ENCODE measurements at places on chromosomes 11 and 22. TPM values are rescaled to one million over a fixed set of nuclear protein-coding genes. Genes with fewer than 3 reads are reported as not detected.

Gene KRTAP5-7
- 0.33 TPM for total RNA-seq

Gene PRG3
- not detected for total RNA-seq

Gene SELENOM
- 97.9 TPM for total RNA-seq

Gene SEPTIN5
- 18.4 TPM for total RNA-seq

Gene RASSF10
- total RNA-seq = not detected

Gene DGAT2
- 0.16 TPM for total RNA-seq

Gene OR51B2
- not detected for total RNA-seq

Gene DRICH1
- total RNA-seq = not detected

DNA sequence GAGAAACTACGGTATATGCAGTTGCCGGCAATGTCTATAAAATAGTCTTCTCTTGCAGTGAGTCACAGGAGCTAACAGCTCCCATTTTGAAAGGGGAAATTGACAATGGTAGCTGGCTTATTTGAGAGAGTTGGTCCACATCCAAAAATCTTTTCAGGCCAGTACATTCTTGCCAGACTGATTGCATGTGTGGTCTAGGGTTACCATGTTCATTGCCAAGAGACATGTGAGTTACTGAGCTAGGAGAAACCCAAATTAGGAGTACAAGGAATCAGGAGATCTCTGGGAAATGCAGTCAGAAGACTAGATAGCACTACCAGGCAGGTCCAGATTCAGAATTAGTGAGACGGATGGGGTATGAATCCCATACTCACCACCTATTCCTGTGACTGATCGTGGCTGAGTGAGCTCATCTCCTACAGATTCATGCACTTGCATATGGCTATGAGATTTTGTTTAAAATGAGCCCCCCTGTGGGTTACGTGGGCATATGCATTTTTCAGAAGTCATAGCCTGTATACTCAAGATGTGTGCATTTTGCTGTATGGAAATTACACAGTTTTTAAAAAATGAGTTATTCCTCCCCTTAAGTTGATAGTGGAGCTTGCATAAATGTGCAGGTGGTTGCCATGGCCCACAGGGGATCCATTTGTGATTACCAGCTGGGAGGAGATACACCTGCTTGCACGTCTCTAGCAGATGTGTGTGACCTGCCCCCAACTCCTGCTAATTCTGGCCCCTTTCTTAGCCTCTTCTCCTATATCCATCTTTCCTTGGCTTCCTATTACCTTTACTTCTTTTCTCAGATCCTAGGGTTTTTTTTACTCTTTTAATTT lies 102.7 kb downstream of the COMMD9 start:
- peak; percentile 94 for DNase-seq

GRCh38 chr22:32158712-32159533 lies at the start of gene C22orf42:
Gene C22orf42, minus strand, starts transcription at chr22:32159303. Its CDS starts 88 bp downstream, at chr22:32159215.
- DNase-seq = no peak

DNA sequence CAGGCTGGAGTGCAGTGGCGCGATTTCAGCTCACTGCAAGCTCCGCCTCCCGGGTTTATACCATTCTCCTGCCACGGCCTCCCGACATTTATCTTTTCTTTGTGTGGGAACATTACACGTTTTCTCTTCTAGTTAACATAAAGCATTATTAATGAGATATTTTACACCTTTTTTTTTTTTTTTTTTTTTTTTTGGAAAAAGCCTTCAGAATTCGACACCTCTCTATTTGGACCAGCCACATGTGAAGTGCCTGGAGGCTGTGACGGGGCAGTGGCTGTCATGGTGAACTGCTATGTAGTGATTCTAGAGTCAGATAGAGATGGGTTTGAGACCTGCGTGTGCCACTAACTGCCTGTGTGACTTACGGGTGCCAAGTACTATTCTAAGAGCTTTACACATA lies 64.3 kb downstream of the SMIM38 start:
- no peak for DNase-seq

GRCh38 chr11:18485913-18486528 lies 30.4 kb downstream of the LDHAL6A start:
- DNase-seq = no peak

GRCh38 chr22:37520776-37521191 lies 1.6 kb upstream of the CARD10 start:
- no peak for DNase-seq

DNA sequence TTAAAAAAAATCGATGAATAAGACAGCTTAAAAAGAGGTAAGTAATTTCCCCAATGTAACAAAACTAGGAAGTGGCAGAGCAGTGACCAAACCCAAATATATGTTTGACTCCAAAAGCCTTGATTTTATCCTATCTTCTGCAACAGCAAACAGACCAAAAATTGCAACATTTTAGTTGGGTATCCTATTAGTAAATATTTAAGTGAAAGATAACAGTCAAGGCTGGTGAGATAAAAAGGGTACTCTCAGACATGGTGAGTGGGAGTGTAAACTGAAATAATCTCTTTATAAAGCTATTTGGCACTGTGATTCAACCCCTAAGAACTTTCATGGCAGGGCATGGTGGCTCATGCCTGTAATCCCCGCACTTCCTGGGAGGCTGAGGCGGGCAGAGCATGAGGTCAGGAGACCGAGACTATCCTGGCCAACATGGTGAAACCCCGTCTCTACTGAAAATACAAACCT lies 1.9 kb upstream of the RDX start:
- no peak for DNase-seq

DNA sequence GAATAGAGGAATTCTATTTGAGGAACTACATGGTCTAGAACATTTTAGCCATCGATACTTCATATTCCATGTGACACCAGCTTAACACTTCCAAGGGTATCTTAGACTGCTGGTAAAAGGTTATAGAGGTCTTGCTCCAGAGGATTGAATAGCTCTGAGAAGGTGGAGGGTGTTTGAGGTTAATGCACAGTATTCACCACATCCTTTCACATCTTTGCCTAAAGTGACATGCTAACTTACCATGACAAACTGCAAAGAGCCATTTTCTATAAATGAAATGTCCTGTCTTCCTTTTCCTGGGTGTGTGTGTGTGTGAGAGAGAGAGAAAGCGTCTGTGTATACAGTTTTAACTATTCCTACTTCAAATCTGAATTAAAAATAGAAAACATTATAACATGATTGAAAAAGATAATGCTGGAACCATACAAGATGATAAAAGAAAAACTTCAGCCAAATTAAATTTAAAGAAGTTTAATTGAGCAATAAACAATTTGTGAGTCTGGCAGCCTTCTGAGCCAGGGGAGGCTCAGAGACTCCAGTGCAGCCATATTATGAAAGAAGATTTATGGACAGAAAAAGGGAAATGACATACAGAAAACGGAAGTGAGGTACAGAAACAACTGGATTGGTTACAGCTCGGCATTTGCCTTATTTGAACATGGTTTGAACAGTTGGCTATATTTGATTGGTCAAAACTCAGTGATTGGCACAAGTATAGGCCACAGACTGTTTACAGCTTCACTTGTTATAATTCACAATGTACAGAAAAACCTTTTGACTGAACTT lies 320.9 kb upstream of the CCDC179 start:
- DNase-seq = no peak

DNA sequence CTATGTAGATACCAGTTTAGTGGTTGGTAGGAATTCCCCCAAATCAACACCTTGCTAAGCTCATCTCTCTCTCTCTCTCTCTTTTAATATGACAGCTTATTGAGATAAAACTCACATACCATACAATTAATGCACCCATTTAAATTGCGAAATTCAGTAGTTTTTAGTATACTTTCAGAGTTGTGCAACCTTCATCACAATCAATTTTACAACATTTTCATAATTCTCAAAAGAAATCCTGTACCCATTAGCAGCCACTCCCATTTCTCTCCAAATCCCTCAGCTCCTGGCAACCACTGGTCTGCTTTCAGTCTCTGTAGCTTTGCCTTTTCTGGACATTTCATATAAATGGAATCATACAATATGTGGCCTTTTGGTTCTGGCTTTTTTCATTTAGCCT lies 13.3 kb downstream of the NNMT start:
- DNase-seq = peak; percentile 68

DNA sequence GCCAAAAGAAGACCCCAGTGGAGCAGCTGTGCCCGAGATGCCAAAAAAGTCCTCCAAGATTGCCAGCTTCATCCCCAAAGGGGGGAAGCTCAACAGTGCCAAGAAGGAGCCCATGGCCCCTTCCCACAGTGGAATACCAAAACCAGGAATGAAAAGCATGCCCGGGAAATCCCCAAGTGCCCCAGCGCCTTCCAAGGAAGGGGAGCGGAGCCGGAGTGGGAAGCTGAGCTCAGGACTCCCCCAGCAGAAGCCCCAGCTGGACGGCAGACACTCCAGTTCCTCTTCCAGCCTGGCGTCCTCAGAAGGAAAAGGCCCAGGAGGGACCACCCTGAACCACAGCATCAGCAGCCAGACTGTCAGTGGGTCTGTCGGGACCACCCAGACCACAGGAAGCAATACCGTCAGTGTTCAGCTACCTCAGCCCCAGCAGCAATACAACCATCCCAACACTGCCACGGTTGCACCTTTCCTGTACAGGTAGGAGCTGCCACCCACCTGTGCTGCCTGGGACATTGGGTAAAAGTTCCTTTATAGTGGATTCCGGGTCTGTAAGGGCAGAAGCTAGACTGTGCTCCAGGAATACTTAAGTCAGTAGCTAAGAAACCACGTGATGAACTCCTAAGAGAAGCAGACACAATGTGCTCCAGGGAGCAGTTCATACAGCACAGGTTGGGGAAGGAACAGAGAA lies 221.3 kb downstream of the NAV2 start:
- no peak for DNase-seq

Measured in fibroblast of the aortic adventitia (primary cell).